Transverse colon (tissue), 4 donors: ENCODE measurements at places on chromosomes 12 and 14. TPM values are rescaled to one million over a fixed set of nuclear protein-coding genes. Genes with fewer than 3 reads are reported as not detected.

DNA sequence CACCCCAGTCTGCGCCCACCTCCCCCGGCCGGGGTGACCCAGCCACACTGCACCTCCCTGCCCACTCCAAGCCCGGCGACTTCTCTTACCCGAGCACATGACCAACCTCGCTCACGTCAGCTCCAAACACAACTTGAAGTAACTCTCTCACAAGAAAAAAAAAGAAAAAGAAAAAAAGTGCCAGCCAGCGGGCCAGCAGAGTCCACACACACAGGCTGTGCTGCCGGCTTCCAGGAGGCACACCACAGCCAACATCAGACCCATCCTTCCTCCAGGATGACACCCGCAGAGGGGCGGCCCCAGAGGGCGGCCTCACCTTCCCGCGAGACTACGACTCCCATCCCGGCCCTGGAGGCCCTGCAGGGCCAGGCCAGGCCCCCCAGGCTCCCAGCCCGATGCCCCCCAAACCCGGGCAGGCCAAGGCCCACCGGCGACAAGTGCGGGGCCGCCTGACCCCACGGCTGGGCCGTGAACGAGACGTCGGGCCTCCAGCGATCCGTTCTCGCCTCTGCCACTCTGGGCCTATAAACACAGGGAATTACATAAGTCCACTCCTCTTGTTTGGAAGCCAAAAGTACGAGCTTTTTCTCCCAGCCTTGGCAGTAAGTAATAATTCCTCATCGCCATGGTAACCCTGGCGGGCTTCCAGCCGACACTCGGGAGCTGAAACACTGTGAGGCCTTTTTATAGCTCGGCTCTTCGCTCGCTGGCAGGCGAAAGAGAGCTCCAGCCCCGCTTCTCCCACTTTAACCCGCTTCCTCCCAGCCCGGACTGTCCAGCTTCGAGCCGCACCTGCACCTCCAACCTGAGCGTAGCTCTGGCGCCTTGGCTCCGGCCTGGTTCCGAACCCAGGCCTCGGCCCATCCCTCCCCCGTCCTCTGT, 49.1 kb downstream of the NCOR2 start:
- peak; percentile 97 for DNase-seq

DNA sequence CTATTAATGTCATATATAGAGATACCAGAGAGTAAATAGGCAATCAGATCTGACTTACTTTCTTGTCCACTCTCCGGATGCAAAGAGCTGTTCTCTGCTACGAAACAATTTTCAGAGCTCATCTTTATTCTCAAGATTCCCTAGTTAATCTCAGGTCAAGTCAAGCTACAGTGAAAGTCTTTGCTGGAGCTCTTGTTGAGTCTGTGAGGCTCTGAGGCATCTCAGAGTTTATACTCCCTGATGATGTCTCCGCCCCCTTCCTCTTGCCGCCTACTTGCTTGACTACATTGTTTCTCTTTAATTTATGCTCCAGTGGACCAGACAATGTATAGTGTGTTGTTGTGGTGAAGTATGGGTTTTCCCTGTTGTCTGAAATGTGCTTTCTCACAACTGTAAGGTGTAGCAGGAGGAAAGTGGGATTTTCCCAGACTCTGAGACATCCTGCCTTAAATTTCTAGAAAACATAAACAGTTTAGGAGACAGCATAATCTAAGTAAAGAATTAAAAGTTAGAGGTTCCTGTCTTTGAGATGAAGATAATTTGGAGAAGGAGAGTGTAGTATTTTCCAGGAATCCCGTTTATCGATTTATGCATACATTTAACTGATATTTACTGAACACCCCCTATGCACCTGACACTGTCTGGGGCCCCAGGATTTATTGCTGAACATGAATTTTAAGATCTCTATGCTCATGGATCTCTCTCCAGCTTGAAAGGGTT, at the start of gene CD69:
Gene CD69 (minus strand): TSS at position 203 of the 720 bp plus-strand sequence. CDS start 81 bp downstream, at position 122.
- peak; percentile 71 for DNase-seq

GRCh38 chr14:72722201-72722785, 171.6 kb downstream of the DPF3 start:
- no peak for DNase-seq

The SPTB gene
- total RNA-seq, result 0.20 TPM

GRCh38 chr12:87140262-87140661, 884.1 kb upstream of the MGAT4C start:
- no peak for DNase-seq

- no peak for DNase-seq
Measured at GRCh38 chr12:1250641-1251040, 259.6 kb downstream of the ERC1 start.

DNA sequence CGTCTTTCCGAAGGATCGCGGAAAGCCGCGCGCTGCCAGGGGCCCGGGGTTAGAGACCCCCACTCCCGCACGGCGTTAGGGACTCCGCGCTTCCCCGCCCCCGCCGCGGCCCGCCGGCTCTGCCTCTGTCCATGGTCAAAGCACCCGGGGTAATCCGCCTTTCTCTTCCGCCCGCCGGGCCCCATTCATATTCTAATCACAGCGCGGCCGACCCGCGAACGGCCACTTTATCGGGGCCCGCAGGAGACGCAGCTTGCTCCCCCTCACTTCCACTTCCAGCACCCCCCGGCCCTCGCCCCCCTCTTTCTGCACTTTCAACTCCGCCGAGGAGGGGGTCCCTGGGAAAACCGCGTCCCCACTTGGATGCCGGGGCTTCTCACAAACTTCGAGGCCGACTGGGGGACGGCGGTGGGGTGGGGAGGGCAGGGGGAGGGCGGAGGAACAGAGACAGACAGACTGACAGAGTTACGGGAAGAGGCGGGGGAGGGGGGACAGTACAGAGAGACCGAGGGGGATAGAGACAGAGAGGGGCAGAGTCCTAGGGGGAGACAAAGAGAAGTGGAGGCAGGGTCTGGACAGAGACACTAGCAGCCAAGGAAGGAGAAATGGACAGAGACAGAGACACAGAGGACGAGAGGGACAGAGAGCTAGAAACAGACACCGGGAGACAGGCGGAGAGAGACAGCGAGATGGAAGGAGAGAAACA, 1.1 kb upstream of the RFX4 start:
- DNase-seq, result no peak

DNA sequence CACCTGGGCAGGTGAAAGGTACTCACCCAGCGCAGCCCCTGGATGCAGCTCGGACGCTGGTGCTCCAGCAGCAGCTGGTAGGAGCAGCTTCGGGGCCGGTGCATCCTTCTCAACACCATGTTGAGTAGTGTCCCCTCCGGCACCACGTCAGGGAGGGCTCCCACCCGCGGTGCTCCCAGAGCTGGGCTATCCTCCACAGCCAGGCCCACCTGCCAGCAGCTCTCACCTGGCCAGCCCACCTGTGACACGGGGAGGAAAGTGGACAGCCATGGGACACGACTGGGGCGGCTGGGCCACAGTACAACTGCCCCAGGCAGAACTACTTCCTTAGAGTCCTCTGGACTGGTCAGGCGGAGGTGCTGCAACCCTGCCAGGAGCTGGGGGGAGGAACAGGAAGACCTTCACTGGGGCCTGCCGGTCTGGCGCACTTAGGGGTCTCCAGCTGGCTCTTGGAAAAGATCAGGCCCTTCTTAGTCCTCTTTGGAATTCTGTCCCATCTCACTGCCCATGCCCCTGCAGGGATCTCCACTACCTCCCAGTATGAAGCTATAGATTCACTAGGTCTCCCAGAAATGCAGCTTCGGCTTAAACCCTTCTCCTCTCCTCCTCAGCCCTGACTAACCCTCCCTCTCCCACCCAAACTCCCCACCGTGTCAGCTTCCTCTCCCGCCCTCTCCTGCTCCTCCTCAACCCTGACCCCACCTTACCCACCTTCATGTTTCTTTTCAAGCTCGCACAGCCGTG, 668 bp downstream of the RAPGEF3 start:
- peak; percentile 14 for DNase-seq

DNA sequence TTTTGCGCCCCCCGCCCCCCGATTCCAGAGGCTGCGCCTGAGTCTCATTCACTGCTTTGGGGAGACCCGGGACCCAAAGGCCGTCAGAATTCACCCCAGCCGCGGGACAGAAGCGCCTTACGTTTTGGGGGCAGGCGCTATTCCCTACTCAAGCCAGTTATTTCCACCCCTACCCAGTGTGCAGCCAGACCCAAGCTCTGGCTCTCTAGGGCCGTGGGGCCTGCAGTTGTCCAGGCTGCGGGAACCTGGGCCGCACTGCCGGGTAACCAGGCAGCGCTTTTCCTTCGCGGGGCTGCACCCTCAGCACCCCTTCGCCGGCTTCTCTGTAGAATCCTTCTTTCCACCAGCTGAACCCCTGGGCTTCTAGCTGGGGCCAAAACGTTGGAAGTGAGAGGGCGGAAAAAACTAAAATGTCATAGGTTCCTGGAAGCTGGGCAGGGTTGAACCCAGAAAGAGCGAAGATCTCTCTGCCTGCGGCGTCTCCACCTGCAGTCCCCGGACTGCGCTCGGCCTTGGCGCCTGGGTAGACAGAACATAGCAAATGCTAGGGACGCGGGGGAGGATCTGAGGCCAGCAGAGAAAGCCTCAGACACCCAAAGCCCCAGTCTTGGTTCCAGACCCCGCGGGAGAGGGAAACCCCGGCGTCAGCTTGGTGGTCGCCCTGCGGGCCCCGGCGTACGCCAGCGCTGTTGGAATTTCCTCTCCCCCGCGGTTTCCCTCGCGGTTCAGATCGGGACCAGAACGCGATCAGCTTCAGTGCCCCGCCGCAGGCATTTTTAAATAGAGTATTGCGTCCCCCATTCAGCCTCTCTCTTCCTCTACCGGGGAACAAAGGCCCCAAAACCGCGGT, 18.3 kb downstream of the TBX3 start:
- DNase-seq, result no peak

- no peak for DNase-seq
Measured at GRCh38 chr12:113427882-113428281, 5.7 kb downstream of the SDSL start.

The RIMBP2 gene
- 3.3 TPM for total RNA-seq
